Inflammatory macrophage treated with lipopolysaccharide for 1 hour (primary cell): ENCODE measurements at places on chromosomes 6 and 20.

DNA sequence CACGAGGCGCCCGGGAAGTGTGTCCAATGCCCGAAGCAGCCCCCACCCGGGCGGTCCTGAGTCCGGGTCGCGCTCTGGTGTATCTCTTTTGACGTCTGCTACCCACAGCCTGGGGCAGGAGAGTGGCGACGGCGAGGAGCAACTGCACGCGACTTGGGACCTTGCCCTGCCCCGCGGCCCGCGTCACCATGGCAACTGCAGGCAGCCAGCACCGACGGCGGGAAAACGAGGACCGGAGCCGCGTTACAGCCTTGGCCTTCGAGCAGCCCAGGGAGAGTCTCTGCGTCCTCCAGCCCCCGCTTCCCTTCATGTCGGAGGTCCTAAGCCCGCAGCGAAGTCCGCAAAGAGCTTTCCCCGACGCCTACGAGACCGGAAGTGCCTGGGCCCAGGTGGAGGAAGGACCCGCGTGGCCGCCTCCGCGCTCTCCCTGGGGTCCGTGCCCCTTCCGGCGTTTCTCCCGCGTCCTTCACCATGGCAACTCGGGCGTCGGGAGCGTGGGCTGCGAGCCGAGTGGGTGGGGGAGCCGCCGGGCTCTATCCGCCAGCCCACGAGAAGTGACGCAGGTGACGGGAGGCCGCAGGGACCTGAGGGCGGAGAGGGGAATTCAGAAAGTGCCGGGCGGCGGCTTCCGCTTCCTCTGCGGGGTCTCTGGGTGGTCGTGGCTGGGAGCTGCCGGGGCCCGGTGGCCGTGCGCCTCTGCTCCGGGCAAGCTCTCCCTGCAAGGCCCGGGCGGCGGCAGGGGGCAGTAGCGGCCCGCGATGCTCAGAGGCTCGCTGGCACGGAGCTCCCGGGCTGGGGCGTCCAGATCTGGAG lies 88.6 kb upstream of the TGM3 start:
- DNase-seq, result peak; percentile 83

- no peak for DNase-seq
Observed at GRCh38 chr6:38549180-38549579, 90.5 kb downstream of the BTBD9 start.

DNA sequence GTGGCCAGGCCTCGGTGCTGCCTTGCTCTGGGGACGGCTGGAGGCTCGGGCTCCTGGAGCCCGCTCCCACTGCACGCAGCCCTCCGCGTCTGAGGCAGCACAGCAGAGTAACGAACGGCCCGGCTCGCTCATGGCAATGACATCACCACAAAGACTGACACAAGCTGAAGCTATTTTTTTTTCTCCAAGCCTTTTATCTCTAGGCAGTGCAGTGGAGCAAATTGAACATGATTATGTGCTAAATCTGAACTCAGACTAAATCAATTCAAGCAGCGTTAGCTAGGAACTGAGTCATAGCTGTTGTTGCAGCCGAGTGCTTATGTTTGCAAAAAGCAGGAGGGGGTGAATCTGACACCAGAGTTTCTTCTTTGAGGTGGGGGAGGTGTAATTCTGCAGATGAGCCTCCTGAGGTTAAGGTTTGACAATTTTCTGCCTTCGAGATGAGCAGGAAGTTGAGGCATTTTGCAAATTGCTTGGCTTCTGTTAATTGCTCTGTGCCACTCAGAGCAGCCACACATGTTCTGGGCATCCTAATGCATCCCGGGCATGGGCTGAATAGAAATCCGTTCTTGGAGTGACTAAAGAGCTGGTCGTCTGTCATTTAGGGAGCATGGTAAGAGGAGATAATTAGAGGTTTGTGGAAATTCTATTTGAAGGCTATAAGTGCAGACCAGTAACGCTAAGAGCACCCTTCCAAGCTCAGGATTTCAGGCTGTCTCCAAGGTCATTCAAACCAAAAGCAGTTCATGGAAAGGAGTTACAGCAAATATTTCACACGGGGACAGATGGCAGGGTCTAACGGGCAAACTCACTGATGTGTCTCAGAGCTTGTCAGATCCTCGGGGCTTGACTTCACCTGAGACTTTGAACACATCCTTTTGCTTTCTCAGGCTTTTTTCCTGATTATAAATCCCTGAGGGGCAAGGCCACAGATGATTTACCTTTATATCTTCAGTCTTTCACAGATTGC lies 155.1 kb upstream of the ENPP5 start:
- DNase-seq, result no peak

DNA sequence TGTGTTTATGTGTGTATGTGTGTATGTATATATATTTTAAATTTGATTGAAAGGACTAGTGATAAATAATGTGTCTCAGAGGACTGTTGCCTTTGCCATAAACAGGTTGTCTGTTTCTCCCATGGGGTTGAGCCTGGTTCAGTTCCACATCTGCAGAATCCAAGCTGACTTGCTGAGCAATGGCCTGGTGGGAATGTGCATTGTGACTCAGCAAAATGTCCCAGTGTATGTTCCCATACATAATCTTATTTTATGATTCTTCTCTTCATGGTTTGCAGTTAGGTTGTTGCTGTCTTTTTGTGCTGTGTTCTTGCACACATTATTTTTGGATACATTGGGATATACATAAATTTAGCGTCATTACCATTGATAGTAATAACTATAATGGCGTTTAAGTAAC lies 115.6 kb upstream of the SLC24A3 start:
- no peak for DNase-seq

GRCh38 chr6:22880686-22881433 lies 311.5 kb downstream of the HDGFL1 start:
- DNase-seq, result no peak

DNA sequence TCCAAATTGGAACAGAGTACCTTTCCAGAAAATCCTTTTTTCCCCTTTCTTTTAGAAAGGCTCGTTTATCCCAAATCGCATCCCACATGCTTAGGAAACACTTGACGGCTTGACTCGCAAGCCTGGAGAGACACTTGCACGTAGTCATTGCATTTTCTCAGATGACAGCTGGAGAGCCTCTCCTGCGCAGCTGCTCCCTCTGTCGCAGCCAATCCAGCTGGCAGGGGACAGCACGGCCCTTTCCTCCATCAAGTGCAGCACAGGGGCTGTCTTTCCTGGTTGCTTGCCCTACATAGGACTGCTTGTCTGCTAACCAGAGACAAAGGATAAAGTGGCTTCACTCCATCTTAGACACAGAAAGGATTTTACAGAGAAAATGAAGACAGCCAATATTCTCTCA lies 77.6 kb upstream of the RGS17 start:
- no peak for DNase-seq

GRCh38 chr6:105746509-105746908 lies 339.6 kb upstream of the PRDM1 start:
- peak; percentile 18 for DNase-seq

- peak; percentile 62 for DNase-seq
Observed at GRCh38 chr6:153087436-153087835, 43.6 kb downstream of the RGS17 start.

DNA sequence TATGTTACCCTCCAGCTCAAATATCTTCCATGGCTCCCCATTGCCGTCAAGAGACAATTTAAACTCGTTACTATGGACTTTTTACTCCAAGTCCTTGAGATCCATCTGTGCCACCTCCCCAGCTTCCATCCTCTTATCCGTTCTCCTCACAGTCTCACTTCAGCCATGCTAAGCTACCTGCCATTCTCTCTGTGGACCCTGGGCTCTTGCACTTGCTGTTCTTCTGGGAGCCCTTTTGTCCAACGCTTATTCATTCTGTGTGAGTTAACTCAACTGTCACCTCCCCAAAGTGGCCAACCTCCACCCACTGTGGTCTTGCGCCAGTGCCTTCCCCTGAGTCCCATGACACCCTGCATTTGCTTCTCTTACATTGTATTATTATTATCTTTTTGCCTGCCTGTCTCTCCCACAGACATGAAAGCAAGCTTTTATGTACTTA lies 132.4 kb downstream of the BCAS1 start:
- peak; percentile 77 for DNase-seq
